ENCODE measurements at places on chromosomes 11 and 22.
A peak's percentile ranks its signal among the peaks of the same experiment; 100 is the strongest.

- no peaks in the 10 kb centered on the region for H3K4me1 ChIP-seq
- no peak for DNase-seq
- no peak overlapping the region for H3K4me3 ChIP-seq
Observed at GRCh38 chr22:48025096-48025495, 1262.6 kb downstream of the TBC1D22A start.

DNA sequence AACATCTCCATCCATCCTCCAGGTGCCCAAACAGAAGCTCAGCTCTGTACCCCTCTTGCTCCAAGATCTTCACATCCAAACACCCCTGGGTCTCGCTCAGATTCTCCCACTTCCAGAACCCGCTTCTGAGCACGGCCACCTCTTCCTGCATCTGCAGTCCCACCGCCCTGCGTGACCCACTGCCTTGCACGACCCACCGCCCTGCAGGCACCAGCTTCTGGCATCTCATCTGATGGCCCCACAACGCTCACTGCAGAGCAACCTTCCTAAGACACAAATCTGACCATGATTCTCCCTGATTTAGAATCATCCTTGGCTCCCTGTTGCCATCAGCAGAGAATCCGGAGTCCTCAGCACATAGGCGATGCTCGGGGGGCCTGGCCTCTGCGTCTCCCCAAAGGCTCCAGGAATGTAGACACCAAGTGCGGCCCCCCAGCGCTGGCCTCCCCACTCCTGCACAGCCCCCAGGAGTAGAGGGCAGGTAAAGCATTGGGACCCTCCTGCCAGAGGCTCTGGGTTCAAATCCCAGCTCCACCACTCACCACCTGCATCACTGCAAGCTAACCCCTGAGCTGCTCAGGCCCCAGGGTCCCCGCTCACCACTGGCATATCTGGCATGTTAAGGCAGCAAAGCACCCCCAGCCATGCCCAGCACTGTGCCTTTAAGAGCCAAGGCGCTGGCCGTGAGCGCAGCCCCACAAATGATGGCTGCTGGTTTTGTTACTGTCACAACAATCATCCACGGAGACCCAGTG lies 459.3 kb downstream of the BRD1 start:
- DNase-seq: no peak
- no peak overlapping the region for H3K4me3 ChIP-seq
- H3K27ac ChIP-seq: no peak overlapping the region
- no peaks in the 10 kb centered on the region for H3K36me3 ChIP-seq
- no peaks in the 10 kb centered on the region for H3K27me3 ChIP-seq
- no peaks in the 10 kb centered on the region for H3K4me1 ChIP-seq

GRCh38 chr22:25067851-25068421 lies 115.4 kb downstream of the KIAA1671 start:
- H3K27me3 ChIP-seq: peaks cover 9% of the 10 kb centered on the region
- H3K36me3 ChIP-seq: no peaks in the 10 kb centered on the region
- peak overlapping the region; percentile 66 for H3K27ac ChIP-seq
- peak; percentile 94 for DNase-seq
- H3K4me3 ChIP-seq: peak overlapping the region; percentile 47

DNA sequence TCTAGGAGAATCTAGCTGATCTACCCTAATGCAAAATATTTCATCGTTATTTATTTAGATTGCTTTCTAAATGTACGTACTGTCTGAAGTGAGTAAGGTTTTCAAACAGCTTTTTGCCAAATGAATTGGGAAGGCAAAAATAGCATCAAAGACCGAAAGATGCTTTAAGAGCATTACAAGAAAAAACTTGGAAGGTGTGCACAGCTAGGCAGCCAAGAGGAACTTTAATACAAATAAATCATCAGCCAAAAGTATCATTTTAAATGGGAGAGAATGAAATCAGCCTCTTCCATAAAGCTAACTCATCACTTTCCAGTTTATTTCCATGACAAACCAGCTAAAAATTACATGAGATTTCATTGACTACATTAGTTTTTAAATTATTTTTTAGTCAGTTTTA lies 30.2 kb upstream of the CFAP300 start:
- H3K27ac ChIP-seq: no peak overlapping the region
- DNase-seq: no peak
- H3K27me3 ChIP-seq: no peaks in the 10 kb centered on the region

GRCh38 chr22:46897246-46897623 lies 134.8 kb downstream of the TBC1D22A start:
- H3K4me1 ChIP-seq: no peaks in the 10 kb centered on the region
- no peak overlapping the region for H3K27ac ChIP-seq
- H3K36me3 ChIP-seq: peaks cover 51% of the 10 kb centered on the region
- no peak for DNase-seq

DNA sequence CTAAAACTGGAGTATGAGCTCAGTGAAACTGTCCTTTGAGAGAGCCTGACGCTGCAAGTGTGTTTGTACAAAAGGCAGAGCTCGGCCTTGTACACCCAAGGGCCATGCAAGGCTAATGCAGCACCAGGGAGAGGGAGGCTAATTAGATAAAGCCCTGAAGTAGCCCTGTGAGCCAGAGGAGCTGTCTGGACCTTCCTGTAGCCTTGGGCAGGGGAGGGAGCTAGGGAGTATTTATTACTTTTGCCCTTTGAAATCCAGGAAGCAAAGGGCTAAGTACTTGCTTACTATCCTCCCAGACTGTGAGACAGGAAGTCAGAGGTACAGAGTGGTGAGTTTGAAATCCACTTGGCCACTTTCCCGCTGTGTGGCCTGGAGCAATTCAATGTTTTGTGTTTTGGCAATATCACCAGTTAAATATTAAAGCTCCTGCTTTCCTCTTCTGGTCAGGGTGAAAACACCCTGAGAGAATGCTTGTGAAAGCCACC lies 10.2 kb upstream of the LDHA start:
- H3K4me3 ChIP-seq: no peak overlapping the region
- no peaks in the 10 kb centered on the region for H3K36me3 ChIP-seq
- H3K27ac ChIP-seq: peak overlapping the region; percentile 93
- peaks cover 30% of the 10 kb centered on the region for H3K4me1 ChIP-seq
- peak; percentile 39 for DNase-seq

GRCh38 chr11:61794579-61794978 lies 1.9 kb downstream of the FEN1 start:
- H3K27ac ChIP-seq: peak overlapping the region; percentile 51
- no peaks in the 10 kb centered on the region for H3K27me3 ChIP-seq
- no peak for DNase-seq

GRCh38 chr11:106457727-106458126 lies 380.3 kb downstream of the AASDHPPT start:
- no peaks in the 10 kb centered on the region for H3K4me1 ChIP-seq

DNA sequence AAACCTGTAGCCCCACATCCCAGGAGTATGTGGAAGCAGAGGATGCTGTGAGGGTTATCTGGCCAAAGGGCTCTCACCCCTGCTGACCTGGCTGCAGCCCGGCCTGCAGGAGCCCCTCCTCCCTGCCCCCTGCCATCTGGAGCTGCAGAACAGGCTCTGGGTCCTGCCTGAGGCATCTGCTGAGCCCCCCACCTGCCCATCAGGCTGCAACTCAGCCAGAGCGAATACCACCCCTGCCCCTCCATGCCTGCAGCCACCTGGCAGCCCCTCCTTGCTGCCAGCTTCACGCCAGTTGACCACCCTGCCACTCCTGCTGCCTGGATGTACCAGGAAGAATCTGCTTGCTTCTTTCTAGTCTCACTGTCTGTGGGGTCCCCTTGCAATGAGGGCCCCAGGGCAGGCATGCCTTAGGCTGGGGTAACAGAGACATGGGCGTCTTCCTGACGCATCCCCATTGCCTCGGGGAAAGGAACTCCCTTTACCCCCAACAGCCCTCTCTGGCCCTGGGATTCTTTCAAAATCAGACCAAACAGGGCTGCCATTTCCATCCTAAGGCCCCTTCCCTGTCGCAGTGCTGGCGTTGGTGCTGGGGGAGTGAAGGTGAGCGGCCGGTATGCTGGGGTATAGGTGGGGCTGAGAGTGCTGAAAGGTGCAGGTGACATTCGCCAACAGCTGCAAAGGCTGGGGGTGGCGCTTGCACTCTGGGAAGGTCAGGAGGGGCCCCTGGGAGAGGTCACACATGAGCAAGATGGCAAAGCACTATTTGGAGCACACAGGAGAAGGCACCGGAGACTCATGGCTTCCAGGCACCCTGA lies 1334.6 kb downstream of the TBC1D22A start:
- H3K4me1 ChIP-seq: peaks cover 66% of the 10 kb centered on the region
- no peak overlapping the region for H3K4me3 ChIP-seq
- H3K27ac ChIP-seq: peak overlapping the region; percentile 100

DNA sequence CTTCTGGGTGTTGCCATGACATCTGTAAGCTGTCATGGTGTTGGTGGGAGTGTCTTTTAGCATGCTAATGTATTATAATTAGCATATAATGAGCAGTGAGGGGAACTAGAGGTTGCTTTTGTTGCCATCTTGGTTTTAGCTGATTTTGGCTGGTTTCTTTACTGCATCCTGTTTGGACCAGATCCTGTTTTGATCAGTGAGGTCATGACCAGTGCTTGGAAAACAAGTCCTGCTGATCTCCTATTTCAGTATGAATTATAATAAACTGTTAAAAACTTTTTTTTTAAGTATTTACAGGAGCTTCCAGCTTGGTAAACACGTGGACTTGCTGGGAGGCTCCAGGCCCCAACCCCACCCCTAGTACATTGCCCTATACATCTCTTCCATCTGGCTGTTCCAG lies 30.5 kb upstream of the P4HA3 start:
- no peak overlapping the region for H3K4me3 ChIP-seq
- H3K4me1 ChIP-seq: no peaks in the 10 kb centered on the region
- H3K36me3 ChIP-seq: 0 out of 2 replicates have a peak, but pooled peaks cover 9% of the 10 kb centered on the region
- no peaks in the 10 kb centered on the region for H3K27me3 ChIP-seq
- no peak for DNase-seq
